ENCODE measurements at places on chromosomes 6 and 20. TPM values are rescaled to one million over a fixed set of nuclear protein-coding genes. Genes with fewer than 3 reads are reported as not detected.

FAXC gene
- total RNA-seq = 2.9 TPM

ECT2L gene
- total RNA-seq = 0.09 TPM

RAMACL gene
- 0.28 TPM for total RNA-seq

RAD21L1 gene
- not detected for total RNA-seq

XKR7 gene
- under 0.01 TPM for total RNA-seq

SCGN gene
- 0.90 TPM for total RNA-seq

SOX18 gene
- total RNA-seq = 0.66 TPM

PACRG gene
- 0.42 TPM for total RNA-seq

TCF21 gene
- 0.05 TPM for total RNA-seq

GINS1 gene
- 15.7 TPM for total RNA-seq

KCNK15 gene
- 0.05 TPM for total RNA-seq

SLC12A5 gene
- 0.90 TPM for total RNA-seq

SLC24A3 gene
- 0.99 TPM for total RNA-seq

MATN4 gene
- 0.14 TPM for total RNA-seq

SNAI1 gene
- total RNA-seq = 0.33 TPM

OPRM1 gene
- total RNA-seq = not detected

SIM1 gene
- 0.05 TPM for total RNA-seq

HLA-B gene
- total RNA-seq = 1,474 TPM

GRM1 gene
- under 0.01 TPM for total RNA-seq

POM121L2 gene
- not detected for total RNA-seq

NRSN1 gene
- 0.05 TPM for total RNA-seq

STMND1 gene
- total RNA-seq = 0.05 TPM

TMEM244 gene
- total RNA-seq = not detected

MUC22 gene
- 0.05 TPM for total RNA-seq

ENPP4 gene
- 13.6 TPM for total RNA-seq

GABRR2 gene
- 0.42 TPM for total RNA-seq

C6orf15 gene
- 0.38 TPM for total RNA-seq

MCHR2 gene
- total RNA-seq = not detected

PLA2G7 gene
- 9.3 TPM for total RNA-seq

FAM83C gene
- under 0.01 TPM for total RNA-seq

TBX18 gene
- 0.90 TPM for total RNA-seq

ADAT2 gene
- total RNA-seq = 5.1 TPM

SNAP25 gene
- total RNA-seq = 0.42 TPM

TULP1 gene
- total RNA-seq = 0.09 TPM

OR2H2 gene
- not detected for total RNA-seq

RCAN2 gene
- total RNA-seq = 2.0 TPM

DACT2 gene
- total RNA-seq = 4.2 TPM

KCNK5 gene
- total RNA-seq = 3.9 TPM

RIPPLY2 gene
- total RNA-seq = 0.28 TPM

NCOA7 gene
- 8.4 TPM for total RNA-seq
